Liver (tissue), 10 donors: ENCODE measurements at places on chromosomes 12 and 14. TPM values are rescaled to one million over a fixed set of nuclear protein-coding genes. Genes with fewer than 3 reads are reported as not detected.

Gene AICDA
- 0.28 TPM for total RNA-seq

GRCh38 chr14:75435473-75435872 lies 7.7 kb downstream of the JDP2 start:
- H3K4me3 ChIP-seq, result no peak overlapping the region
- peaks cover 15% of the 10 kb centered on the region for H3K36me3 ChIP-seq
- peaks cover 26% of the 10 kb centered on the region for H3K4me1 ChIP-seq
- no peak overlapping the region for H3K27ac ChIP-seq
- H3K27me3 ChIP-seq, result no peaks in the 10 kb centered on the region
- DNase-seq, result no peak

- no peak for DNase-seq
- no peaks in the 10 kb centered on the region for H3K27me3 ChIP-seq
- no peaks in the 10 kb centered on the region for H3K36me3 ChIP-seq
- H3K4me3 ChIP-seq, result no peak overlapping the region
Observed at GRCh38 chr14:82419933-82420332, 886.3 kb upstream of the SEL1L start.

DNA sequence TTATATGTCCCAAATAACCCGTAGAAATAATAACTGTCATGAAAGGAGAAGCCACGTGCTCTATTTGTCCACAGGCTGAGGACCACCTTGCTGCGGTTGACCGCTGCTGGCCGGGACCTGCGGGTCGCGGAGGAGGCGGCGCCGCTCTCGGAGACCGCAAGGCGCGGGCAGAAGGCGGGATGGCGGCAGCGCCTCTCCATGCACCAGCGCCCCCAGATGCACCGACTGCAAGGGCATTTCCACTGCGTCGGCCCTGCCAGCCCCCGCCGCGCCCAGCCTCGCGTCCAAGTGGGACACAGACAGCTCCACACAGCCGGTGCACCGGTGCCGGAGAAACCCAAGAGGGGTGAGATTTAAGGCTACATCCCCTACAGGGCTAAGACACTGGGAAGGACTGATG lies 21.0 kb downstream of the RPGRIP1 start:
- no peaks in the 10 kb centered on the region for H3K36me3 ChIP-seq
- H3K27me3 ChIP-seq, result no peaks in the 10 kb centered on the region
- DNase-seq, result peak; percentile 40
- H3K27ac ChIP-seq, result no peak overlapping the region
- peak overlapping the region; percentile 32 for H3K4me3 ChIP-seq
- no peaks in the 10 kb centered on the region for H3K4me1 ChIP-seq

GRCh38 chr14:55807053-55807880 lies 227.3 kb downstream of the KTN1 start:
- H3K27ac ChIP-seq, result no peak overlapping the region
- H3K36me3 ChIP-seq, result no peaks in the 10 kb centered on the region
- DNase-seq, result peak; percentile 62
- no peaks in the 10 kb centered on the region for H3K4me1 ChIP-seq
- H3K4me3 ChIP-seq, result no peak overlapping the region

GRCh38 chr14:95530473-95531276 lies 4.2 kb upstream of the GLRX5 start:
- peaks cover 56% of the 10 kb centered on the region for H3K4me1 ChIP-seq
- H3K36me3 ChIP-seq, result no peaks in the 10 kb centered on the region
- no peak for DNase-seq
- no peak overlapping the region for H3K4me3 ChIP-seq
- peak overlapping the region; percentile 46 for H3K27ac ChIP-seq
- no peaks in the 10 kb centered on the region for H3K27me3 ChIP-seq

Gene PTCSC3
- not detected for total RNA-seq

Gene RND1
- total RNA-seq, result 8.5 TPM

Gene HCAR1
- 0.19 TPM for total RNA-seq

DNA sequence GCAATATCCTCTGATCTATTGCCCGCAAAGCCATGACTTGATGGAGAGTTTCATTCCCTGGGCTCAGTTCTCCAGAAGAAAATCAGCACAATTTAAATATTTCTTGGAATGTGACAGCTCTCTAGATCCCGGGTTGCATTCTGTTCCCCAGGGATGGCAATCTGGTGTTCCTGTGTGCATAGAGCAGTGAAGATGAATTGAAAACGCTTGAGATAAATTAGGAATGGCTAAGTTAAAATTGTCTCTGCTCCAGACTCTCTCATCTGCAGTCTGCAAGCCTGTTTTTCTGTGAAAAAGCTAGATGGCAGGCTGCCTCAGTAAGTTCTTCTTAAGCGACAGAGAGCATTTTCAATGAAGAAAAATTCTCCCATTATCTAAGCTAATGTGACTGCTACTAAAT lies 582.5 kb upstream of the MGAT4C start:
- no peaks in the 10 kb centered on the region for H3K36me3 ChIP-seq
- no peaks in the 10 kb centered on the region for H3K4me1 ChIP-seq
- no peak for DNase-seq
- no peaks in the 10 kb centered on the region for H3K27me3 ChIP-seq
- H3K27ac ChIP-seq, result no peak overlapping the region
